Mesangial cell (primary cell): ENCODE measurements at places on chromosomes 16 and 17. TPM values are rescaled to one million over a fixed set of nuclear protein-coding genes. Genes with fewer than 3 reads are reported as not detected.

TPSG1 gene
- total RNA-seq = not detected in 2 replicates

KLHL36 gene
- total RNA-seq = 55.9 and 81.0 TPM in 2 replicates

PRSS27 gene
- total RNA-seq = 1.3 and 2.0 TPM in 2 replicates

CCDC137 gene
- total RNA-seq = 11.5 and 19.2 TPM in 2 replicates

SULT1A2 gene
- total RNA-seq = 0.25 TPM in 1 of 2 replicates, not detected in the other

KRTAP1-5 gene
- not detected in 2 replicates for total RNA-seq

TMEM92 gene
- total RNA-seq = 8.0 and 11.0 TPM in 2 replicates

ERAL1 gene
- 71.6 and 117 TPM in 2 replicates for total RNA-seq

GCGR gene
- total RNA-seq = 0.63 TPM in 1 of 2 replicates, not detected in the other

METTL2A gene
- 17.6 and 21.0 TPM in 2 replicates for total RNA-seq

C17orf78 gene
- not detected in 2 replicates for total RNA-seq

MYH13 gene
- total RNA-seq = not detected in 2 replicates

TP53TG3C gene
- total RNA-seq = not detected in 2 replicates

PPY gene
- total RNA-seq = not detected in 2 replicates

FA2H gene
- 0.16 and 1.1 TPM in 2 replicates for total RNA-seq

TRAF4 gene
- 61.3 and 86.8 TPM in 2 replicates for total RNA-seq

RNF213 gene
- total RNA-seq = 46.3 and 121 TPM in 2 replicates

SLC5A11 gene
- not detected in 2 replicates for total RNA-seq
